Kidney (tissue), 22 donors: ENCODE measurements at places on chromosomes 5 and 9. TPM values are rescaled to one million over a fixed set of nuclear protein-coding genes. Genes with fewer than 3 reads are reported as not detected.

DNA sequence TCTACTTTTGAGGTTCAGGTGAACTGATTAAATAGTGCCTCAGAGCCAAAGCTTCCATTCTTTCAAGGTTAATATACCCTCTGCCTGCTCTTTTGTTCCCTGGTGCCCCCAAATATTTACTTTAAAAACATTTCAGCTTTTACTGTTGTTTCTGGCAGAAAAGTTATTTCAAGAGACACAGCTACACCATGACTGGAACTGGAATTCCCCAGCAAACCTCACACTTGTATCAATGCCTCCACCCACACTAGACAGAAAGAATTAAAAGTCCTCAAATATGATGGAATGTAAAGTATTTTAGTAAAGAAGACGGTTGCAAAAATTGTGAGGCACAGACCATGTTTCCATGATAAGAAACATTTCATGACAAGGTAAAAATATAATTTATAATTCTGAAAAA, 720.2 kb upstream of the TYRP1 start:
- no peak overlapping the region for H3K27ac ChIP-seq
- H3K4me1 ChIP-seq = no peaks in the 10 kb centered on the region
- no peaks in the 10 kb centered on the region for H3K27me3 ChIP-seq
- no peak for DNase-seq
- no peaks in the 10 kb centered on the region for H3K36me3 ChIP-seq
- H3K4me3 ChIP-seq = no peak overlapping the region

- H3K27me3 ChIP-seq = no peaks in the 10 kb centered on the region
- DNase-seq = no peak
- no peak overlapping the region for H3K4me3 ChIP-seq
- no peaks in the 10 kb centered on the region for H3K4me1 ChIP-seq
Measured at GRCh38 chr9:114693248-114693855, 11.4 kb upstream of the TEX48 start.

Gene FAM81B
- total RNA-seq = 1.9 TPM

Gene SLCO4C1
- total RNA-seq = 35.1 TPM

Gene PCDHGA2
- 4.7 TPM for total RNA-seq
